ENCODE measurements at places on chromosomes 5 and 9.

DNA sequence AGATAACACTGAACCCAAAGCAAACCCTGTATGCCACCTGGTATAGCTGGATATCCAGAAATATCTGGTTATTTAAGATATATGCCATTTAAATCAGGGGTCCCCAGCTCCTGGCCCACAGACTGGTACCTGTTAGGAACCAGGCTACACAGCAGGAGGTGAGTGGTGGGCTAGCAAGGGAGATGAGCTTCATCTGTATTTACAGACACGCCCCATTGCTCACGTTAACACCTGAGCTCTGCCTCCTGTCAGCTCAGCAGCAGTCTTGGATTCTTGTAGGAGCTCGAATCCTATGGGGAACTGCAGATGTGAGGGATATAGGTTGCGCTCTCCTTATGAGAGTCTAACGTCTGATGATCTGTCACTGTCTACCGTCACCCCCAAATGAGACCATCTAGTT lies 646.6 kb downstream of the TLE4 start:
- no peak for DNase-seq

GRCh38 chr9:69121155-69122081 lies 52.7 kb upstream of the TJP2 start:
- peak; percentile 72 for DNase-seq

DNA sequence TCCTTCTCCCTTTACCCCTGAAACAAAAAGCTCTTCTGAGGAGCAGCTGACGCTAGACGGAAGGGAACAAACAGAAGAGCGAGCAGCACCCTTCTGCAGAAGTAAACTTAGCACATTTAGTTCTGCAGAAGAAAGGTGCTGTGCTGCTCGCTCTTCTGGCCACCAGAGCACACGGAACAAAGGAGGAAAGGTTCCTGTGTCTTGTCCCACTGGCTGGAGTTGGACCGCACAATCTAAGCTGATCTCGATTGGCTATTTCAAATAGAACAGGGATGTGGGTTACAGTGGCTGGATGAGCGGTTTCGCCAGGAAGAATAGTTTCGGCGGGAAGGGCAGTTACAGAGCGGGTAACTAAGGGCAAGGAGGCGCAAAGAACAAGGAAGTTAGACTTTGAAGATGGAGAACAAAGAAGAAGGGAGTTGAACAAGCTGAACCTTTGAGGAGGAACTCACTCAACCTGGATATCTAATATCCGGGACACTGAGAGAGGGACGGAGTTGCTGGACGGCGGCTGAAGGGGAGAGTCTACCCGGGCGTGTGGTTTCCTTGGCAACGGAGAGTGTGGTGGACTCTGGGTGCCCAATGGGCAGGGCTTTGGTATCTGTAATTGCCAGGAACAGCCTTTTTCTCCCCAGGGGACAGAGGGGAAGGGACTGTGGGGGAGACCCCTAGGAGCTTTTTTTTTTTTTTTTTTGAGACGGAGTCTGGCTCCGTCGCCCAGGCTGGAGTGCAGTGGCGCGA lies 7.1 kb downstream of the GTF3C5 start:
- DNase-seq, result no peak

DNA sequence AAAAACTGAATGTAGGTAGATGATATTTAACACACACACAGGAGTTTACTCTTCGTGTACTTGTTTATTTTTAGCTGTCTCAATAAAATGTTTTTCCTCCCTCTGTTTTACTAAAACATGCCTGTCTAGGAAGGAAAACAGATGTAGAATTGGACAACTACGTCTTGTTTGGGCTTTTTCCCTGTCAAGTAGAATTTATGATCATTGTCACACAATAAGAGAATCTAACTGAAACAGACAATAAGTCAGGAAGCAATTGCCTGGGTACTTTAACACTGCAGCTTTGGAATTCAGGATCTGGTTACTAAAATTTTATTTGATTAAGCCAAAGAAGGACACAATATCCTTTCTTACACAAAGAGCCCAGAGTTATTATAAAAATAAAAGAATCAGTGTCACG lies 164.2 kb downstream of the ZDHHC21 start:
- DNase-seq, result peak; percentile 91

DNA sequence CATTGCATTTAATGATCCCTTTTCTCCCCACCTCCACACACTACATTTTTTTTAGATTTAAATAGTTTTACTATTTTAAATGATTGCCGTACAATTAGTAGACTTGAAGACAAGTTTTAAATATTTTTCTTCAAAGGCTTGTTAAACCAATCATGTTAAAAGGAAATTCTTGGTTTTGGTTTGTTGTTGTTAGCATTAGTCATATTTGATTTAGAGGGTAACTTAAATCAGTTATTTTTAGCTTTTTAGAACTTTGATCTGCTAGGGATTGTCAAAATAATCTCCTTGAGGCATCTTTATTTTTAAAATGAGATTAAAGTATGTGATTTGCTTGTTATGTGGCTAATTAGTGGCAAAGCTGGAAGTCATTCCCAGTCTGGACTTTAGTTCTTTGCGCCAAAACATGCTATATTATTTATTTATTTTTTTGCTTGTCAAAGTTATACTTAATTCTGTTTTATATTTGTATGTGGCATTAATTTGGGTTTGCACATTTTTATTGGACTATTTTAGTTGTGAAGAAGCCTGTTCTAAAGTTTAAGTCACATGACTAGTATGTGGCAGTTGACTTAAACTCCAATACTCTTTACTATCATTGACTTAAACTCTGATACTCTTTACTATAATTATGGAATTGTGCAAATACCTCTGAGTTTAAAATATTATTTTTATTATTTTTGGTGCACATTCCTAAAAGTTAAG lies 14.7 kb downstream of the ITGA1 start:
- no peak for DNase-seq

DNA sequence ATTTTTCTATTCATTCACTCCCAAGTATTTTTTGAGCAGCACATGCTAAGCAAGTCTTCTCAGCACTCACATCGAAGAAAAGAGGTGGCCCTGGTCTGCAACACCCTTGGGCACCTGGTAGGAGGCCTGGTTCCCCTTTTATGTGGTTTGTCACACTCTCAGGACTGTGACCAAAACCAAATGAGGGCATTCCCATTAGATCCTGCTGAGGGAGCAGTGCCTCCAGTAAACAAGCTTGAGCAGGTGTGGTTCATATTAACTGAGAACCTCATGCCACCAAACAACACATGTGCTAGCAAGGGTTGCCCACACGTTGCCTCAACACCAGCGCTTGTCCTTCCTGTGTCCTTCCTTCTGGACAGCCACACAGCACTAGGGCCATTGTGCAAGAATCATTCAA lies 26.9 kb upstream of the SYK start:
- peak; percentile 26 for DNase-seq

- no peak for DNase-seq
Observed at GRCh38 chr5:95426227-95426626, 35.1 kb downstream of the FAM81B start.

- DNase-seq, result no peak
Observed at GRCh38 chr9:127170652-127171051, 48.2 kb upstream of the ANGPTL2 start.

DNA sequence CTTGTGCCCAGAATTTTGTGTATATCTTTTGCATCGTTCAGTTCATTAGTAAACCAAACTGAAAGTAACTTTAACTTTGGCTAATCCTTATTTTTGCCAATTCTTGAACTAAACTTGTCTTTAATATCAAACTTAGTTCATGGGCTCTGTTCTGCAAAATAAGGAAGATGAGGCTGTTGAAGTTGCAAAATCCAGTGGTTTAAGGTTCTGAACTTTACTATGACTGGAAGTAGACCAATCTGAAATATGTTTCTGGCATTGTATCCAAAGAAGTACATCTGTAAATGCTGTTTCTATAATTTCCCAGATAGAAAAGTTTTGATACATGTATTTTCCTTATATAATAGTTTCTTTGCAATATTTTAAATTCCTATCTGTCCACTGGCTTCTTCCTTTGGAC lies 238.1 kb downstream of the CETN3 start:
- DNase-seq, result no peak

Data from NCI-H1092 treated with DMSO at 0.1 percent for 48 hours (cell line).